Left lobe of liver (tissue), 2 donors: ENCODE measurements at places on chromosomes 2 and 18. TPM values are rescaled to one million over a fixed set of nuclear protein-coding genes. Genes with fewer than 3 reads are reported as not detected.

PRKAG3 gene
- not detected for total RNA-seq

- no peak for DNase-seq
Measured at GRCh38 chr18:54117853-54118773, 106.4 kb downstream of the MBD2 start.

DNA sequence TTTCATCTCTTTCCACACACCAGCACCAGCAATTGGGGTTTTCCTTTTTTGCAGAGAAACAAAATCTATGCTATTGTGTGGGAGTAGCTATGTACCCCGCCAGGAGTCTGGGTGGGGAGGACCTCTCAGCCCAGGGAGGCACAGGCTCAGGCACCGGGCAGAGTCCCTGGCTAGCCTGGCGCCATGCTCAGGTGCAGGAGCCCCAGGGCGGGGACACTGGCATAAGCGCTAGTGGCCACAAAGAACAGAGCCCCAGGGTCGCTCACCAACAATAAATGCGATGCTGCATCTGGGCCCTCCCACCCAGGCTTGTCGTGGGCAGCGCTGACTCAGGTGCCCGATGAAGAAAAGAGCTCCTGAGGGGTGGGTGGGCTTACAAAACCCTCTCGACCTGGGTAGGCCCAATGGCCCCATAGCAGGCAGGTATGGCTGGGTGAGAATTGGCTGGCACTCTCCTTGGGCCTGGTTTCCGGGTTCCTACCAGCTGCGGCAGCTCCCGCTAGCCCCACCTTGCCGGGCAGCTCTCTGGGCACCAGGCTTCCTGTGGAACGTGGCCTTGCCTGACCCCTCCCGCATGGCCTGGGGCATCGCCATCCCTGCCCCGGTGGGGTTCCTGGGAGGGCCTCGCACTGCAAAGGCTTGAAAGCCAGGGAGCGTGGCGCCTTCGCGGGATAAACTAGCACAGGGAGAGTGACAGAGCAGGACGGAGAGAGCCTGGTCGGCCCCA, 31.8 kb upstream of the COL6A3 start:
- no peak for DNase-seq

DNA sequence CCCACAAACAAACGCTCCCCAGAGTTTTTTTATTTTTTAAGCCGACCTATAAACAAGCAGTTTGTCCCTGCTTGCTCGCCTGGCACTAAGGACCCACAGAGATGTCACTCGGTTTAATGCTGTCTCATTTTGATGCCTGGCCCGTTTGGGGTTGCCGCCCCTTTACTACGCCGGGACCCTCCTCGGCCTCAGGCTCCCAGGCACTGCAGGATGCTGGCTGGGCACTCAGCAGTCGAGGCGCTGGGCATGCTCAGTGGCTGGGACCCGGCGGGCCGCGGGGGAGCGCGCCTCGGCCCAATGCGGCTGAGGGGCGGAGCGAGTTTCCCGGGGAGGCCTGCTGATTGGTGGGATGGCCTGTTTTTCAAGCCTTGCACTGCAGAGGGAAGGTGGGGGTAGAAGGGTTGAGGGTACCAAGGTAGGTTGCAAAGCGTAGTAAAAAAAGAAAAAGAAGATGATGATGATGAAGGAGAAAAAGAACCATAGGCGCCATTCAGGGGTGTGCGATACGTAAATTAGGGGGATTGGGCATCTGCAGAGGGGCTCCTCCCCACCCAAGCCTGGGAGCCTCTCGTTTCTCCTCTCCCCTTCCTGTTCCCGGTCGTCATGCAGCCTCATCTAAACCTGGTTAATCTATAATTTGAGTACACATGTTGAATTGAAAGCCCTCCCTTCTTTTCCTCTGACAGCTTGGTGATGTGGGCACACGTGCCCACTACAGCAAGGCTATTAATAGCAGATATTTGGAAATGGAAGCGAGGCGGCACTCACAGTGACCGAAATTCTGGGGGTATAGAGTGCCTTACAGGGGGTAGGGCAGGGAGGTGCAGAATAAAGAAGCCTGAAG, 1.5 kb upstream of the IRS1 start:
- DNase-seq: peak; percentile 95

GRCh38 chr2:43127208-43127940, 99.0 kb downstream of the ZFP36L2 start:
- DNase-seq: peak; percentile 76

CNTNAP5 gene
- total RNA-seq: not detected

DNA sequence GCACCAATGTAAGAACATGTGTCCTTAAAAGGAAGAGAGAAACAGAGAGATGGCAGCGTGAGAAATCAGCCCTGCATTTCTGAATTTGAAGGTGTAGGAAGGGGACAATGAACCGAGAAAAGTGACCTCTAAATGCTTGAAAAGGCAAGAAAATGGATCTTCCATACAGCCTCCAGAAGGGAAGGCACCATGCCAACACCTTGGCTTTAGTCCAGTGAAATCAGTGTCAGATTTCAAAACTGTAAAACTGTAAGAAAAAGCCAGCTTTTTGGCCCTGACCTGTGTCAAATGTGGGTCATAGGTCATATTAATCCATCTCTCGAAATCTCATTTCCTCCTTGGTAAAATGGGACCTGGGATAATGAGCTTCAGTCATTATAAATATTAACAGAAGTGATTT, 762.3 kb downstream of the DCDC2C start:
- DNase-seq: no peak

RND3 gene
- total RNA-seq: 19.2 TPM

PLGLB2 gene
- 254 TPM for total RNA-seq

- no peak for DNase-seq
Measured at GRCh38 chr2:197704434-197705120, 592 bp upstream of the MARS2 start.

DNA sequence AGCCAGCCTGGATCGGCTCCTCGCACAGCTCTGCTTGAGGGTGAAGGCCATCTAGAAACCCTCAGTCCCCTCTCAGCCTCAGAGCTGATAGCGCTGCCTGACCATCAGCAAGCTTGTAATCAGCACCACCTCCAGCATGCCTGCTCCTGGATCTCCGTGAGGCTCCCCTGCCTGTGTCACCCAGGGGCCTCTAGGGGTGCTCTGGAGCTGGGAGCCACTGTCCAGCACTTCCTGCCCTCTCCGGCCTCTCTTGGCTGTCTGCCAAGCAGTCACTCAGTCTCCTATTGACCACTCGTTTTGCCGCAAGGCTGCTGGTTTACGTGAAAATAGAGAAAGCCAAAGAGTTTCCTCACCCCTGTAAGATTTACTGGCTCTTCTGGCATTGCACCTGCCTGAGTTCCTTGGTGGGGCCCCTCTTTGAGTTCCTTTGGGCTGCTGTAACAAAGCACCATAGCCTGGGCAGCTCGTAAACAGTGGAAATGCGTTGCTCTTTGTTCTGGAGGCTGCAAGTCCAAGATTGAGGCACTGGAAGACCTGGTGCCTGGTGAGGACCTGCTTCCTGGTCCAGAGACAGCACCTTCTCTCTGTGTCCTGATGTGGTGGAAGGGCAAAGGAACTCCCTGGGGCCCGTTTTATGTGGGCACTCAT, 17.9 kb downstream of the CAPN10 start:
- DNase-seq: peak; percentile 91

NAB1 gene
- 27.0 TPM for total RNA-seq
